ENCODE measurements at places on chromosomes 4 and X. TPM values are rescaled to one million over a fixed set of nuclear protein-coding genes. Genes with fewer than 3 reads are reported as not detected.

DNA sequence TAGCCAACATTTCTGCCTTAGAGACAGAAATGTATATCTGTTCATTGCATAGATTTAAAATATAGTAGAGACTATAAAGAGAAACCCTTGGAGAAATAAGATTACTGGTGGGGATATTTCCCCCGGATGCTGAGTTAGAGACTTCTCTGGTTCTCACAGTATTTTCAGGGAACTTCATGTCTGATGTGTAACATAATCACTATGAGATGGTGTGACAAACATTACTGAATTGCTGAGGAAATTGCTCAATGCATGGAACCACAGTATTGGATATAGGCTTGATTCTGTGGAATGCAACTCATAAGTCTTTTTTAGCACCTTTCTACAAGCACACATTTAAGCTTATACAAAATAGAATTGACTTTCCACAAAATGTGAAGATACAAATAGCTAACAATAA lies 152.7 kb downstream of the SOWAHB start:
- no peak for DNase-seq

Gene CT45A10
- not detected for total RNA-seq

DNA sequence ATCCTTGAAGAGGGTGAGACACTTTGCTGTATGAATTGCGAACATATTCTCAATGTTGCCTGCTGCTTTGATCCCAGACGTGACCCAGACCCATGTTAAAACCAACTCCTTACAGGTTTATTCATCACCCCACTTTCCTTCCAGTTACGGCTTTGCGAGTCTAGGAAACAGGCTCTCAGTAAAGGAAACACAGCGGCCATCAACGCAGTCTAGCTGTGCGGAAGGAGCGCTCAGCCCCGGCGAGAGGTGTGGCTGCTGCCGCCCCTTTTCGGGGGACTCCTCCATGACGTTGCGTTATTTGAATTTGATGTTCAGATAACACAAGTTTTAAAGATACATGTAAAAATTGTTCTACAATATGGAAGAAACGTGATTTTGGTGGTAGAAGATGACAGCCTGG lies 206.4 kb upstream of the FAT1 start:
- DNase-seq = no peak

DNA sequence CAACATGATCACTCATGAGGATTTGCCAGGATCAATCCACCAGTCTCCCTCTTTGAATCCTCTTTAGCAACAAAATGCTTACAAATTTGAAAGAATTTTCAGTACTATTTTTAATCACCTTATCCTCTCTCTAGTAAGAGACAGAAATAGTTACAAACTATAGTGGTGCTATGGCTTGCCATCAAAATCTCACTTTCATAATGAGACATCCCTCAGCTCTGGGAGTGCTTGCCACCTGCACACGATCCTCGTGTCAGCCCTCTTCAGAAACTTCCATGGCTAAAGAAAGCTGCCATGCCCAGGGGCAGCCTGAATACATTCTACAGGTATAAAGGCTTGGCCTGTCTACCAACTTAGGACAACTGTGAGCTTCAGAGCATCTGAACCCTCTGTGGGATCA lies 5.1 kb upstream of the DHX15 start:
- no peak for DNase-seq

Gene BMPR1B
- 12.1 TPM for total RNA-seq

- DNase-seq = no peak
Measured at GRCh38 chrX:140971099-140971795, 31.1 kb upstream of the SPANXB1 start.

GRCh38 chrX:27966492-27966891 lies 14.8 kb downstream of the DCAF8L1 start:
- no peak for DNase-seq

GRCh38 chr4:111537871-111538270 lies 607.4 kb upstream of the FAM241A start:
- DNase-seq = peak; percentile 74

DNA sequence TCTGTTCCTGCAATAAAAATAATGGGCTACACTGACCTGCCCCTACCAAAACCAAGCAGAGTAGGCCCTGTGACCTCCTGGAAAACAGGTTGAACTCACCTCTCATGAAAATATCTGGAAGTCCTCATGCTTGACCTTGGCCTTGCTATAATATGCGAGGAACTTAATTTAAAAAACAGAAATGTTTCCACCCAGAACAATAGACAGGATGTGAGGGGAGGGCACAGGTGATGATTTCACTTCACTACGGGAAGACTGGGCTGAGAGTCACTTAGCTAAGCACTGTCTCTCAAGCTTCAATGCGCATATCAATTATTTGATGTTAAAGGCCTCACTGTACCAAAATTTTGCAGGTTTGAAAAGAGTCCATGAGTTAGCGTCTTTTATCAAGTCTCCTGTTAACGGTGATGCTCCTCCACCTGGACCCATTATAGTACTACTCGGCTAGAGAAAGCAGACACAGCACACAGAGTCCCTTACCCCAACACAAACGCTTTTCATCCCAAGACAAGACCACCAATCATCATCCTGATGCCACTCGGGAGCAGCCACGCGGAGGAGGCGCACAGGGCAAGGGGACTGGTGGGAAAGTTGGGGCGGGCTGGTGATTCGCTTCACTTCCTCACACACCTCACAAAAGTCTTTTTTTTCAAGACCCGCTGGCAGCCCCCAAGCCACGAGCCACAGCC lies 25.9 kb downstream of the ZNF721 start:
- no peak for DNase-seq

- DNase-seq = no peak
Measured at GRCh38 chrX:38661561-38661960, 100.2 kb downstream of the TSPAN7 start.

- no peak for DNase-seq
Measured at GRCh38 chrX:53247928-53248327, 22.9 kb upstream of the KDM5C start.

- DNase-seq = no peak
Measured at GRCh38 chrX:44906041-44906440, 33.1 kb downstream of the KDM6A start.

Gene CFAP99
- not detected for total RNA-seq

DNA sequence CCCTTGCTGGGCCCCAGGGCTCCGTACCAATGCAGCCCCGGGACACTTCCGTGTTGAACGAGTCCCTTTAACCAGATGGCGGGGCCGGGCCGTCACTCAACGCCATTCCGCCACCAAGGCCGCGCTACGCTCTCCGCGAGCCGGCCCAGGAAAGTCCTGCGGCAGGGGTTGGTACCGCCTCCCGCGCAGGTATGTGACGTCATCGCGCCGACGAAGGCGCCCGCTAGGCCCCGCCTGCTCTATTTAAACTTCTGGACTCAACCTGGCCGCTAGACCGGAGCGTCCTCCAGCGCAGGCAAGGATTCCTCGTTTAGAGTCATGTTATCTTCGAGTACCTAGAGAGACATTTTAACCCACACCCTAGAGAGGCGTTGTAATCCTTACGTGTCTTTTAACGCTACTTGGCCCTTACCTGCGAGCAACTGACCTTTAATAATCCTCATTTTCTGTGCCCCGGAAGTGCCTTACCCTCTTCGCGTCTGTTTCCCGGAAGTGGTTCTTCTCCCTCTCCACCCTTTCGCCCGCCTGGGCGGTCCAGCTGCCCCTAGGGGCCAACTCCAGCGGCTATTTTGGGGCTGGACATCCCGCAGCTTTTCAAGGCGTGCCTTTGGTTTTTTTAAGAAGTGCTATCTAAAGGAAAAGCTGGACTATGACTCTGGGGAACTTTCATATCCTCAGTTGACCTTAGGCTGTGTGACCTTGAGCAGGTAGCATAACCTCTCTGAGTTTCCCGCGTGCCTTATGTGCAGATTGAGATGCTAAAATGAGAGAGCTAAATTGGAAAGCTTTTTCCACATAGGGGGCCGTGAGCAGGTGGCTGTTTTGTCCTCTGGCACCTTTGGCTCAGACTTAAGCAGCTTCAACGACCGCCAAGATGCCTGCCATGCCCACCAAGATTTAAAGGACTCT lies at the start of gene PNPLA4:
PNPLA4 (minus strand) TSS at position 155 of the 909 bp plus-strand sequence. CDS start 1,294 bp downstream, outside the sequence.
- DNase-seq = peak; percentile 59

Gene ITIH6
- not detected for total RNA-seq

- no peak for DNase-seq
Measured at GRCh38 chr4:38860788-38861424, 4.3 kb upstream of the TLR6 start.

Gene PSAPL1
- total RNA-seq = not detected

Gene BTC
- 0.20 TPM for total RNA-seq
